Spinal cord (tissue), 10 donors: ENCODE measurements at places on chromosomes 6 and 20. TPM values are rescaled to one million over a fixed set of nuclear protein-coding genes. Genes with fewer than 3 reads are reported as not detected.

DNA sequence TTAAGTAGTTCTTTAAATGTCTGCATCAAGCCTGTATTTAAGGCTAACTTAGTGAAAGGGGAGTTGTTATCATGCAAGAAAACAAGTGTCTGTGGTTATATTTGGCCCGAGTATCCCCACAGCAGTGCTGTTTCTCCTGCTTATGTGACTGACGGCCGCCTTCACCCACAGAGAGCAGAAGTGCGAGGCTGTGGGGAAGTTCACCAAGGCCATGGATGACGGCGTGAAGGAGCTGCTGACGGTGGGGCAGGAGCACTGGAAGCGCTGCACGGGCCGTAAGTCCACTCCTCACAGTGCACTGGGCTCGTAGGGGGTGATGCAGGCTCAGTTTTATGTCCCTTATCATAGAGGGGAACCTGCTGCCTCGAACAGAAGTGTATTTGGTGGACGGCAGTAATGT is 53.2 kb upstream of the SYNJ2 start:
- no peak for DNase-seq

GRCh38 chr6:167153521-167153959 is 4.2 kb downstream of the GPR31 start:
- DNase-seq, result no peak

DNA sequence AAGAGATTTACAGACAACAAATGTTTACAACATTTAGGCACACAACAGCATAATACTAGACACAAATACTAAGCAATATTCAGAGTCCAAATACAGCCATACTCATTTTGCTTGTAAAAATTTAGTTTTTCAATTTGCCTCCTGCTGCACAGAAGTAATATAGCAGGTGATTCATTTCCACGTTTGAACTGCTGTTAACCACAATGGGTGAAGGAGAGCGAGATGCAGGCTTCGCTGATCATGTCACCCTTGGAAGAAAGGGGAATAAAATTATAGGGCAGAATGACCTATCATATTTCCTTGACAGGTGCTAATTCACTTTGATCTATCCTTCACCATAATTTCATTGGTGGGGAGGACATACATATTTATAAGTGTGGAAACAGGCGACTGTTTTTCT is 643.8 kb upstream of the AGPAT4 start:
- no peak for DNase-seq

DNA sequence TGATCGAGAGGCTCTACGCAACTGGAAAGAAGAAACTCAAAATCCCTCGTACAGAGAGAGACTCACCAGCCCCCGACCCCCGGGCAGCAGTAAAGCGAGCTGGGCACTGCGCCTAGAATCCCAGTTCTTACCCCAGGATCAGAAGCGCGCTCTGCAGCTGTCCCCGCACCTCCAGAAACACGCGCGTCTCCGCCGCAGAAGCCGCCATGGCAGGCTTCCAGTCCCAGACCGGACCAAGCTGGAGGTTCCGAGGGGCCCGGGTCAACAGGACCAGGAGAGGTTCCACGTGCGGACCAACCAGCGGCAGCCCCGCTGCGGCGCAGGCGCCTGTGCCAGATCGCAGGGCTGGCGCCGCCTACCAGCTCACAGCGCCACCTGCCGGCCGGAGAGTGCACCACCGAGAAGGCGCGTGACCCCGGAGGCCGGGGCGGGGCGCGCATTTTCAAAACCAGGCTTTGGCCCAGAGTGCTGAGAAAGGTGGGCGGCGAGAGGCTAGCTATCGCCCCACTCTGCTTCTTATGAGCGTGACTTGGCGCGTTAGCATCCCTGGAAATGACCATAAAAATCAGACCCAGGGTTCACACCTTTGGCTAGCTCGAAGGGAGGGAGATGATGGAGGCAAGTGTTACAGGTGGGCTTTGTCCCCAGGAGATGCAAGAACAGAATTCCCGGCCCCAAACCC is at the start of gene UBE3D:
TSS of gene UBE3D (minus strand) at position 331 of the 682 bp plus-strand sequence. CDS start at position 208, 123 bp downstream.
- peak; percentile 78 for DNase-seq

DNA sequence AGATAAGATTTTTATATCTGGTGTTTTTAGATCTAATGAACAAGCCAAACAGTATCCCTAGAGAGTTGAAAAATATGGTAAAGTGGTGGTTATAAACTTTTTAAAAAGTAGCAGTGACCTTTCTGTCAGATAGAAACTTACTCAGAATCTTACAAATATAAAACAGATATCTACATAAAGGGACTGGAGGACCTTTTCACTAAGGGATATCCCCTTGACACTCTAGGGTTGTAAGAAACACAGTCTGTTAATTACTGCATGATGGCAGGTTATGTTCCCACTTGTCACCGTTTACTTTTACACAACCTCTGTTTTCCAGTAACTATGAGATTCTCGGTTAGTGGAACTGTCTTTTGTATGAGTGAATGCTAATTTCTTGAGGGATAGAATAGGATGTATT is 11.5 kb downstream of the CFAP206 start:
- no peak for DNase-seq

GRCh38 chr20:63087872-63088680 is 81.3 kb upstream of the BHLHE23 start:
- no peak for DNase-seq

GRCh38 chr6:143268439-143268838 is 182.1 kb downstream of the ADAT2 start:
- DNase-seq, result no peak

DNA sequence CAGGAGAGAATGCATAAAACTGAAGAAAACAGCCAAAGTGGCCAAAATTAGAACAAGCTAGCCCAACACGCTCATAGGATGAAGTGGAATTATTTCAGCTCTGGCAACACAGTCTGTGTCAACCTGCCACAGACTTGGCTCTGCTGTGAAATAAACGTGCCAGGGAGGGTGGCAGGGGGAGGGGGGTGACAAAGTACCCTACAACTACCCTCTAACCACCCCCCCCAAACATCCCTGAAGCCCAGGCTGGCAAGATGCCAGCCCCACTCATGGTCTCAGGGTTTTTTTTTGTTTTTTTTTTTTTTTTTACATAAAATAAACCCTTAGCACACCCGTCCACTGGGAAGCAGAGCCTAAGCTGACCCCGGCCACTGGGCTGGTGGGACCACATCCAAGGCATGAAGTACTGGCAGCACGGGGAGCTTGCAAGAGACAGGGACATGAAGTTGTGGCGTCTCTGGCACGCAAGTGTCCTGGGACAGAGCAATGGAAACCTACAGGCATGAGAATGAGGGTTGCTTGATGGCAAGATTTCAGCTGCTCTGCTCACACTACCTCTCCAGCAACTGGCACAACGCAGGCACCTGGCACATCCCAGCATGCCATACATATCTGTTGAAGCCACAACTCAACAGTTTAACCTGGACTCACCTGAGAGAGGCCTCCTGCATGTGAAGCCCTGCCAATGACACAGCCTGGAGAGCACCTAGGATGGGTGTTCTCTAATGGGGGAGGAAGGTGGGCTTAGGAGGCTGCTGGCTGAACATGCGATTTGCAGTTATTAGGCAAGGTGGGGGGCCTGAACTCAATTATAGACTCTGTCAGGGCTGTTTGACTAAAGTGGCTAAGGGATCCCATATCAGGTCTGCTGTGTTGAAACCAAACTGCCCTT is 76.4 kb downstream of the TRAM2 start:
- DNase-seq, result no peak

DNA sequence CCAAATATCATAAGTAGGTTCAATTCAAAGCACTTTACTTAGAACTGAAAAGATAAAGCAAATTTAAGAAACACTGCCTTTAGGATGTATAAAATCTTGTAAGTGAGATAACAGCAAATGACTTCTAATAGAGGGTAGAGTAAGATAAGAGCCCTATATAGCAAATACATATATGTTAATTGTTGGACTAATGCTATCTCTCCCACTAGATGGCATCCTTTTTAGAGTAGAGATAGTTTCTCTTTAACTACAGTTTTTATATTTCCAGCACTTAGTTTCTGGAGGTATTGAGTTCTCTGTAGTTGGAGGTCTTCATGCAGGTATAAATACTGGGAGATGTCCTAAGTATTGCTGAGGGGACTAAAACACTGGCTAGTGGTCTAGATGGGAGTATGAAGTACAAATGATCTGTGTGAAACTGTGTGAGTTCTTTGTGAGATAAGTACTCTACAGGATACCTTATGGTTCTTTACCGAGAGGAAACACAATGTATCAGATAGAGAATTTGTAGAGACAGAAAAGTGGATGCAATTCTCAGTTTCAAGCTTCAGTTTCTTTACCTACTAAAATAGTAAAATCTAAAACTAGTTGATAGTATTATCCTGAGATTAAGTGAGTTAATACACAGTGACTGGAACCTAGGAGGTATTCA is 399.3 kb downstream of the KHDRBS2 start:
- DNase-seq, result peak; percentile 55

The NTSR1 gene
- 1.3 TPM for total RNA-seq

The GPX6 gene
- not detected for total RNA-seq

The LAMA2 gene
- total RNA-seq, result 172 TPM

The TNXB gene
- 53.9 TPM for total RNA-seq

The SYTL3 gene
- total RNA-seq, result 4.2 TPM

The C20orf141 gene
- total RNA-seq, result not detected

The LZTS3 gene
- total RNA-seq, result 27.7 TPM

The SMOC2 gene
- total RNA-seq, result 51.7 TPM

The HLA-DRA gene
- total RNA-seq, result 40.9 TPM

The GLP1R gene
- 2.0 TPM for total RNA-seq

The BCAS1 gene
- 109 TPM for total RNA-seq

The SCRT2 gene
- total RNA-seq, result 0.66 TPM

The ADGRF1 gene
- 0.06 TPM for total RNA-seq

The LSM14B gene
- 54.3 TPM for total RNA-seq

The PHF1 gene
- total RNA-seq, result 55.4 TPM
